ENCODE measurements at places on chromosomes 4 and X. TPM values are rescaled to one million over a fixed set of nuclear protein-coding genes. Genes with fewer than 3 reads are reported as not detected.

DNA sequence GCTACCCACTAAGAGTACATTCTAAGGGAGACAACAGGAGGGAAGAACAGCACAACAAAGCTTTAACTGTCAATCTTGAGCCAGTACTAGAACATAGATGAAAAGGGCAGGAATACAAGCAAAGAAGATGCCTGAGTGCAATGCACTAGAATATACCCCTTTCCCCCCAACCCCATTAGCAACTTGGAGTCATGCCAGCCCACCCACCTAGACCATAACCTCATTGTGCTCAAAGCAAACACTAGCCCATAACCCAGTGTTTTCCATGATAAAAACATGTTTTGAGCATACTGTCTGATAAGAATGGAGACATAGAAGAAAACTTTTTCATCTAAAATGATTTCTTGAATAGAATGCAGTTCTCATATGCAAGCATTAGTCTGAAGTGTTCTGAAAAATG is 183.2 kb downstream of the RAP1GDS1 start:
- DNase-seq = no peak

DNA sequence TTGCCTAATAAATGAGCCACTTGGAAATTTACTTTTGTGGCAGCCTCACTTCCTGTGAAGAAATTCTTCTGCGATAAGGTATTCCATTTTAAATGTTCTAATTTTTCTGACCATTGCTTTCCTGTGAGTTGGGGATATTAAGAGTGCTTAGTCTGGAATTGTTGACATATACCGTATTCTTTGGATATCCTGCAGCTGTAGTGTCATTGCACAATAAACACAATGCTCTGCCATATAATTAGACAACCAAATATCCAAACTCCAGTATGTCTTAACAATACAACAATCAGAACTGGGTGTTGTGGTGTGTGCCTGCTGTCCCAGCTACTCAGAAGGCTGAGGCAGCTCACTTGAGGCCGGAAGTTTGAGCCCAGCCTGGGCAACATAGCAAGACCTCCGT is 99.4 kb downstream of the LUZP4 start:
- no peak for DNase-seq

- DNase-seq = no peak
These were observed 148.0 kb upstream of the NPY2R start for GRCh38 chr4:155060419-155060818.

DNA sequence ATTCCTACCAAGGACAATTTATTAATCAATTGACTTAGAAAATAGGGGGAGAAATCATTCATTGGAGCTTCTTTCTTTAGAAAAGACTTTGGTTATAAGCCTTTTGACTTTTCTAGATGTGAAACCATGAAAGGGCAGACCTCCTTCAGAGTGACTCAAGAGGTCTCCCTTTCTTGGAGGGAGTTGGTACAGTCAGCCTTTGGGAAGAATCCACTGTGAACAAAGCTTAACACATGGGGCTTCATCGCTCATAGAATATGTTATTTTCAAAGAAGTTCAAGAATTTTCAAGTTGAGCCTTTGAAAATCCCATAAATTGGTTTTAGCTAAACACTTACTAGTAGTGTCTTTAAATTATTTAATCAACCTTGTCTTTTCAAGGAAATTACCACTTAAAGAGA is 28.0 kb downstream of the RIPPLY1 start:
- DNase-seq = no peak

GRCh38 chr4:114924311-114924710 is 189.1 kb downstream of the NDST4 start:
- no peak for DNase-seq

DNA sequence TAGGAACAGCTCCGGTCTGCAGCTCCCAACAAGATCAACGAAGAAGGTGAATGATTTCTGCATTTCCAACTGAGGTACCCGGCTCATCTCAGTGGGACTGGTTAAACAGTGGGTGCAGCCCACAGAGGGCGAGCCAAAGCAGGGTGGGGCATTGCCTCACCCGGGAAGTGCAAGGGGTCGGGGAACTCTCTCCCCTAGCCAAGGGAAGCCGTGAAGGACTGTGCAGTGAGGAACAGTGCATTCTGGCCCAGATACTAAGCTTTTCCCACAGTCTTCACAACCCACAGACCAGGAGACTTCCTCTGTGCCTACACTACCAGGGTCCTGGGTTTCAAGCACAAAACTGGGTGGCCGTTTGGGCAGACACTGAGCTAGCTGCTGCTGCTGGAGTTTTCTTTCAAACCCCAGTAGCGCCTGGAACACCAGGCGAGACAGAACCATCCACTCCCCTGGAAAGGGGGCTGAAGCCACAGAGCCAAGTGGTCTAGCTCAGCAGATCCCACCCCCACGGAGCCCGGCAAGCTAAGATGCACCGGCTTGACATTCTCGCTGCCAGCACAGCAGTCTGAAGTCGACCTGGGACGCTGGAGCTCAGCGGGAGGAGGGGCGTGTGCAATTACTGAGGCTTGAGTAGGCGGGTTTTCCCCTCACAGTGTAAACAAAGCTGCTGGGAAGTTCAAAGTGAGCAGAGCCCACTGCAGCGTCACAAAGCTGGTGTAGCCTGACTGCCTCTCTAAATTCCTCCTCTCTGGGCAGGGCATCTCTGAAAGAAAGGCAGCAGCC is 84.6 kb downstream of the THOC2 start:
- DNase-seq = no peak

DNA sequence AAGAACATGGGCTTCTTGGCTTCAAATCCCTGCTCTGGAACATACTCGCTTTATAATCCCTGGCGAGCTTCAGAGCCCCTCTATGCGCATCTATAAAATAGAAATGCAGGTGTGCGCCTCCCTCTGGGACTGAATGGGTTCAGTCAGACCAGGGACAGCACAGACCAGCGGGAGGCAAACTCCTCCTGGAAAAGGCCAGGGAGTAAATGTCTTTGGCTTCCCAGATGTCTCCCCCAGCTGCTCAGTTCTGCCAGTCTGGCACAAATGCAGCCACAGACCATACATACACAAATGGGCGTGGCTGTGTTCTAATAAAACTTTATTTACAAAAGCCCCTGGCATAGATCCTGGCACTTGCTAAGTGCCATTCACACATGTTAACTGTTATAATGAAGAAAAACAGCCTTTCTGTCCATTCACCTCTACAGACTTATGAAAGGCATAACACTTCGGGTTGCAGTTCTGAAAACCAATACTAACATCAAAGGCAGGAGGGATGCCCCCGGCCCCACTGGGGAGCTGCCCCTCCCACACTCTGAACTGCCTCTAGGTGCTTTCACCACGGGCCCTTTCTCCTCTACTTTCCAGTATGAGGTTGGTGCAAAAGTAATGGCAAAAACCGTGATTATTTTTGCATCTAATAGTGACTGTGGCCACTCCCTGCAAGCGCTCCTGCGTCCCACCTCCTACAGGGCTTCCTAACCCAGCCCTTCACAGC is 4.6 kb downstream of the JAKMIP1 start:
- DNase-seq = no peak

DNA sequence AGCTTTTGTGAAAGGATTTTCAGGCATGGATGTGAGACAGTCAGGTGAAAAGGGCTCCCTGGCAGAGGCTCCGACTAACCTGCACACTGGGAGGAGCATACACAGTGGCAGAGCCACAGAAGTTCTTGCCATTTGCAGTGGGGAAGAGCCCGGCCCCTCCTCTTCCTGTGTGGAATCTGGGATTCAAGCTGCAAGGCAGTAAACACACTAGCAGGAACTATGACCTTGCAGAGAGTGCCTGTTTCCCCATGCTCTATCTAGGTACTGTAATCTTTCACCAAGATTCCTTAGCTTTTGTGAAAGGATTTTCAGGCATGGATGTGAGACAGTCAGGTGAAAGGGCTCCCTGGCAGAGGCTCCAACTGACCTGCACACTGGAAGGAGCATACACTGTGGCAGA is 19.8 kb upstream of the HEPH start:
- DNase-seq = no peak

DNA sequence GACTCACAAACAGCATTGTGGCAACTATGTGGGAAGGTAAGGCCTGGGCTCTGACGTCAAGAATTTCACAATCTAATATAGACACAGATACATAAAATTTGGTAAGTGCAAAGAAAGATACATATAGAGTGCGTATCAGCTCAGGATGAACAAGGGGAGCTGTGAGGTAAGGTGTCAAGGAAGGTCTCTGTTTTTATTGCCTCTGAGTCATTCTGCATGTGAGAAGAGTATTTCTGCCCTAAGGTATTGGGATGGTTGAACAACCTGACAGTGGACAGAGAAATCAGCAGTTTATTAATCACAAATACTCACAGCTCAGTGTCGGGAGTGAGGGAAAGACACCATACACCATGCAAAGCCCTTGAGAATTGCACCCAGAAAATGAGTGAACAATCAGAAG is 89.8 kb downstream of the COMMD8 start:
- no peak for DNase-seq

GRCh38 chr4:84503495-84504437 is 4.7 kb upstream of the NKX6-1 start:
- DNase-seq = no peak

DNA sequence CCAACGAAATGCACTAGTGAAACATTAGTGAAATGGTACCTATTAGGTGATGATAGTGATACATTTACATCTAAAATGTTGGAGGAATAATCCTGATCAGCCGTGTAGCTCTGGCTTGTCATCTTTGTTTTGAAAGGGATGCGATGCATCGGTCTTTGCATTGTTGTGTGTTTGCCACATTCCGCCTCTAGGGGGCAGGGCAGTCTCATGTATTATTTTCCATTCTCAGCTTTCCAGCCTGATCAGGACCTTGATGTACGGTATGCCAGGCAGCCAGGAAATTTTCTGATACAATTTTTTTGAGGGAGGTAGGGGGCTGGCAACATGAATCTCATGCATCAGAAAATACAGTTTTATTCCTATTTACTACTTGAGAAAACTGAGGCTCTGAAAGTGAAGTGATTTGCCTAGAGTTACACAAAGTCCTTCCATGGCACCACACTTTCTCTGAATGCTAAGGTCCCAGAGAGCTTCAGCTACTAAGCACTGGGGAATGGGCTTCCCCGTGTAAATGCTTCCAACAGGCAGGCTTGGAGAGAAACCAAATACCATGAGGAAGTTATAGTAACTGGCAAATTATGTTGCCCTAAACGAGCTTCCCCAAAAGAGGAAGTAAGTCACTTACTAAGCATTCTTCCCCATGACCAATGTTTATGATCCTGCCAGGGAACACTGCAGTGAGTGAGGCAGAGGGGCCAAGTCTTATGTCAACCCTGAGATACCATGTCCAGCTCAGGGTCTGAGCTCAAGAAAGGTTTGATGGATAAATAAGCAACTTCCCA is 31.8 kb upstream of the IQSEC2 start:
- DNase-seq = peak; percentile 60

GRCh38 chrX:8313844-8314243 is 142.8 kb upstream of the VCX2 start:
- no peak for DNase-seq

DNA sequence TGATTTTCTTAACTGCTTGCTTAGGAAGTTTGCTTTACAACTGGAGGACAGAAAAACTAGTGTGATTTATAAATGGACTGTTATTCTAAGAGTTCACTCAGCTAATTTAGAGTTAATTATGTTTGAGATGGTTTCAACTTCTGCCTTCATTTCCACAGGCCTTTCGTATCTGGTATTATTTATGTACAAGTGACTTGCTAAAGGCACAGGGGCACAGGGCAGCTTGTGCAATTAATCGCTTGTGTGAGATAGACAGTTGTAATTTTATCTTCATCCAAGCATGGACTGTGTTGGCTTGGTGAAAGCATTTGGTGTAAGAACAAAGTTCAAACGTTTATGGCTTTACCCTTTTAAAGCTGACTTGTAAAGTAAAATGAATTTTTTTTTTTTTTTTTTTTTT is 38.3 kb downstream of the GPAT3 start:
- no peak for DNase-seq

DNA sequence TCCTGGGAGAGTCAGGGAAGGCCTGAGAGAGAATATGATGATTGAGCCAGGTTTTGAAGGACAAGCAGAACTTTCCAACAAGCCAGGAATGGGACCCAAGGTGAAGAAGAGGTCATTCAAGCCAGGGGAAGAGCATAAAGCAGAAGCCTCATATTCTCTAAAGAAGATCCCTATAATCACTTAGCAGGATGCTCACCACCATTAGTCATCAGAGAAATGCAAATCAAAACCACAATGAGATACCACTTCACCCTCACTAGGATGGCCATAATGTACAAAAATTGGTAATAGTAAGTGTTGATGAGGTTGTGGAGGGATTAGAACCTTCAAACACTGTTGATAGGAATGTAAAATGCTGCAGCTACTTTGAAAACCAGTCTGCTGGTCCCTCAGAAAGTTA is 20.5 kb upstream of the SUPT20HL1 start:
- DNase-seq = no peak

- DNase-seq = no peak
These were observed 108.0 kb downstream of the ITM2A start for GRCh38 chrX:79259073-79259689.

The SPANXD gene
- not detected for polyA plus RNA-seq

The MND1 gene
- polyA plus RNA-seq = 0.23 TPM

The ZAR1 gene
- not detected for polyA plus RNA-seq

The FAM53A gene
- polyA plus RNA-seq = 0.77 TPM
